ENCODE measurements at places on chromosomes 16 and 17.

DNA sequence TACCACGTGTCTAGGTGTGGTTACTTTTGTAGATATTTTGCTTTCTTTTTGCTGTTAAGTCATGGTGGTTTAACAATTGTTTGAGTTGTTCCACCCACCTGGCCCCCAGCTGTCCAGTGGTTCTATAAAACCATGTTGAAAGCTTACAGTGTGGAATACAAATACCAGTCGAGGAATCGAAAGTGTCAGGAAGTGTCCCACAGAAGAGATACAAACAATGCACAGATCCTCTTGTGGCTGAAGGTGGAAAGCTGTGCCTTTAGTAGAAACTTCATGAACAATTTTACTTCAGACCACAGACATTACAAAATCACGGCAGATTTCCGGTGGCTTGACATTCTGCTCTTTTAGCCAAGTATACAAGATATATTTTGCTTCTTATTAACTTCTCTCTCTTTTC is 782.4 kb upstream of the SOX9 start:
- DNase-seq = no peak

DNA sequence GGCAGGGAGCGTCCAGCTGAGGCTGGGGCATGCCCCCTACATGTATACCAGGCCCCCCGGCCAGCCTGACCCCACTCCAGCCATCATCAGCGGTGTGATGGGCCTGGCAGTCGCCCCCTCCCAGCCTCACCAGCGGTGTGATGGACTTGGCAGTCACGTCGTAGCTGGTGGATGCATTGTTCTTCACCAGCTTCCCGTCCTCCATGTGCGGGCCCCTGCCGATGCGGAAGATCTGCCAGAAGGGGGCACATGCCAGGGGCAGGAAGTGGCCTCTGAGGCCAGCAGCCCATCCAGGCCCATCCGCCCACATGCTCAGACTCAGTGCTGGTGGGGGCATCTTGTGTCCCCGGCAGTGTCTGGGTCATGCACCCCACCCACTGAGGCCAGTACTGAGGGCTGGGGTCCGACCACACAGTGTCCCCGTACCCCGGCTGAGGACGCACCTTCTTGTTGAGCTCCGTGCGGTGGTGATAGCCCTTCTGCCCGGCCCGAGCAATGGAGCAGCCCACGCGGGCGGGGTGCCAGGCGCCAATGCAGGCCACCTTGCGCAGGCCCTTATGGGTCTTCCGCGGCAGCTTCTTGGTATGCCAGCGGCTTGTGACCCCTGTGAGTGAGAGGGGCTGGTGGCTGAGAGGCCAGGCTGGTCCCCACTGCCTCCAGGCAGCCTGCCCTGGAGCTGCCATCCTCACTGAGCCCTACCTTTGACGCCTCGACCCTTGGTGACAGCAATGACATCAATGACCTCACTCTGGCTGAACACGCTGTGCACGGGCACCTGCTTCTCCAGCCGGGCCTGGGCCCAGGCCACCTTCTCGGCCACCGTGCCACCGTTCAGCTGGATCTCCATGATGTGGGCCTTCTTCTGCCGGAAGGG is 3.7 kb upstream of the MSRB1 start:
- no peak for DNase-seq

DNA sequence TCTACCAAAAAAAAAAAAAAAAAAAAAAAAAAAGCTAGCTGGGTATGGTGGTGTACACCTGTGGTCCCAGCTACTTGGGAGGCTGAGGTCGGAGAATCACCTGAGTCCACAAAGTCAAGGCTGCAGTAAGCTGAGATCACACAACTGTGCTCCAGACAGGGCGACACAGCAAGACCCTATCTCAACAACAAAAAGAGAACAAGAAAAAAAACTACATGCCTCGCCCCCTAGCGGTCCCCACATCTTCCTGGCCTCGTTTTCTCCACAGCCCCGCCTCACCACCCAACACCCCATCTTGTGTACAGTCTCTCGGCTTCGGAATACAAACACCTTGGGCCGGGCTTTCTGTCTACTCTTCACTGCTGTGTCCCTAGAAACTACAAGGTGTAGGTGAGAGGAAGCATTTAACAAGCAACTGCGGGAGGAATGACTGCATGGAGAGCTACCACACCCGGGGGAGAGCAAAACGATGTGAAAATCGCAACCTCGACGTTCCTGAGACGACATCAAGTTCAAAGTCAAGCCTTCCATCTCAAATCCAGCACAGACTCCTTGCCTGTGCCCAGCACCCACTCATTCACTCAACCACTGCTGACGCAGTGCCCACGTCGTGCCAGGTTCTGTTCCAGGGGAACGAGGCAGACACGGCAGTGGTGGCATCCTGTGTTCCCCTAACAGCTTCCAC is 9.0 kb downstream of the NTAN1 start:
- no peak for DNase-seq

DNA sequence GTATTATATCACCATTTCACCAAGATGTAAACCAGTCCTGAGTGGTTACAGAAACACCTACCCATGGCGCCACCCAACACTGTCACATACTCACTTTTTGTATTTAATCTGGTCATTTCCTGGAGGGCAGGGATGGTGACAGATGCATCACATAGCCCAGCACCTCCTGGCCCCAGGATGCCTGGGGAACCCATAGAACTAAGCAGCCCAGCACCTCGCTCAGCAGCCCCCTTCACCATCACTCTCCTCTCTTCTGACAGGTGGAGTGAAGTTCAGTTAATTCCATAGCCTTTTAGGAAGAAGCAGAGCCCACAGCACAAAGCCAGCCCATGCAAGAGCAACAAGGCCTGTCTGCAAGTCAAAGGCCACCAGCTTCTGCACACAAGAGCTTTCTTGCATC is 27.5 kb downstream of the MYLK3 start:
- no peak for DNase-seq

- DNase-seq = no peak
Observed at GRCh38 chr16:3728424-3729160, 11.3 kb upstream of the TRAP1 start.

GRCh38 chr16:77234611-77235010 is 35.4 kb downstream of the SYCE1L start:
- DNase-seq = no peak

DNA sequence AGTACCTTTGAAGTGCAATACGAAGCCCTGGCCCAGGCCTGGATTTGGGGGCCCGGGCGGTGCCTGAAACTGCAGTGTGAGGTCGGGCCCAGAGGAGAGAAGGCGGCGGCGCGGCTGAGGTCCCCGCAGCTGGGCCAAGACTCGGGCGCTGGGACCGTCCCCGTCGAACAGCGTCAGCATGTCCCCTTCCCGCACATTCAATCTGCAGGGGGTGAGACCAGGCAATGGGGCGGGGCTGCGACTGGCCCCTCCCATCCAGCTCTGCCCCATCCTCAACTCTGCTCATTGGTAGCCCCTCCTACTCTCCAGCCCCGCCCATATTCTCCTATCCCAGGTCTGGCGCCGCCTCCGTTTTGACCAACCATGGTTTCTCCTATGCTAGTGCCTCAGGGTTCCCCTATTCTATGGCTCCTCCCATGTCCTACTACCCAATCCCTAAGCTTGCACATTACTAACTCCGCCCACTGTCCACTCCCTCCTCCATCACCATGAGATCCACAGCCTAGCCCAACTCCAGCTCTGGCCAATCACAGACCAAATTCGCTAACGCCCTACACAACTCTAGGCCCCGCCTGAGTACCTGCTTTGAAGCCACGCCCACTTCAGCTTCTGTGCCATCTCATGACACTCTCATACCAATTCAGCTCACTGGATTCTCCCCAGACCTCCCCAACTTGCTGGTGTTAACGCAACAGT is 14.4 kb upstream of the CDIPT start:
- DNase-seq = no peak

Data from GM12891 (cell line).